Left hindlimb (tissue), 1 donor: ENCODE measurements at places on chromosomes 1 and 21.

GRCh38 chr1:184708084-184708676 lies 46.5 kb downstream of the EDEM3 start:
- no peak for DNase-seq

DNA sequence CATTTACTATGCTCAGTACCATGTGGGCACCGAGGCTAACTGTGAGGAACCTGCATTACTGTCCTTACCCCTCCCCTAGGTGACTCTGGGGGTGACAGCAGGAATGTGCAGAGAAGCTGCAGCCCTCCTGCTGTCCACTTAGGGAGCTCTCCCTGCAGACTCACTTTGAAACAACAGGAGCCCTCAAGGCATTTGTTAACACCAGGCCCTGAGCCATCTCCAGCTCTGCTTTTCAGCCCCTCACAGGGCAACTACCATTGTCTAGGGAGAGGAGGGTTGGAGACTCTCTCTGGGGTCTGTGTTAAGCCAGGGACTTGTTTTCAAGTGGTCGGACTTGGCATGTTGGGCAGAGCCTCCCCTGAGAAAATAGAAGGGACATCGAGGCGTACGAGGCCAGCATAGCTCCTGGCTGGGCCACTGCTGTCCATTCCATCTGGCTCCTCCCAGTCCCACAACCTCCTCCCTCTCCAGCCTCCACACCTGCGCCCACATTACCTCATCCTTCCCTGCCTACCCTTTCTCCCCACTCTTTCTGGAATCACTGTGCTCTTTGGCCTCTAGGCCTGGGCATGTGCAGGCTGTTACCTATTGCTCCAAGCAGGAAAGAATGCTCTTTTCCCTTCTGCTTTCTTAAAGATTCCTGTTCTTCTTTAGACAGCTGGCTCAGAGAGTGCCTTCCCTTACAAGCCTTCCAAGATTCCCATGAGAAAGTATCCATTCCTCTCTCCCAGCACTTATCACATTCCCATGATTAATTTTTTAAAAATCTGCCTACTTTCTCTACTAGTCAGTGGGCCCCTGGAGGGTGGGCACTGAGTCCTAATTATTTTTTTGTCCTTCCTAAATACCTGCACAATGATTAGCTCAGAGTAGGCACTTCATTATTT lies 102.7 kb upstream of the GCLM start:
- no peak for DNase-seq

GRCh38 chr1:175075572-175076568 lies 8.2 kb downstream of the TNN start:
- DNase-seq = no peak

GRCh38 chr1:241579434-241579833 lies 47.3 kb downstream of the KMO start:
- DNase-seq = no peak

DNA sequence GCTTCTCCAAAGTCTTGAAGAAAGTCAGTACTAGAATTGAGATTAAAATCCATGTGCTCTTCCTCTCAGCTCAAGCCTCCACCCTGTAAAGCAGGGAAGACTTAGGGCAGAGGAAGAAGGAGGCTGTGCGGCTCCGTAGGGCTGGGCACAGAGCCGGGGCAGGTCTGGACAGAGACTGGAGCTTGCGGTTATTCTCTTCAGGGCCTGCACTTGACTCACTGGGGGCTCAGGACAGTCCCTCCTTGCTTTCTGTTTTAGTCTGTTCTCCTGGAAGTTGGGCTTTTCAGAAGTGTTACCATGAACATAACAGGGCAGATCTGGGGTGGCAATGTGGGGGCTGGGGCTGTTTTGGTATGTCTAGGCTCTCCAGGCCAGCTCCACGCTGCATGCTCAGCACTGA lies 21.6 kb upstream of the TRABD2B start:
- DNase-seq = peak; percentile 8

- DNase-seq = no peak
Measured at GRCh38 chr1:159687511-159687910, 26.9 kb downstream of the CRP start.

GRCh38 chr21:41960386-41960785 lies 6.6 kb upstream of the C2CD2 start:
- DNase-seq = no peak
